Colonic mucosa (tissue), 4 donors: ENCODE measurements at places on chromosomes 5 and 9. TPM values are rescaled to one million over a fixed set of nuclear protein-coding genes. Genes with fewer than 3 reads are reported as not detected.

ADGRD2 gene
- not detected for total RNA-seq

TXN gene
- 498 TPM for total RNA-seq

DNA sequence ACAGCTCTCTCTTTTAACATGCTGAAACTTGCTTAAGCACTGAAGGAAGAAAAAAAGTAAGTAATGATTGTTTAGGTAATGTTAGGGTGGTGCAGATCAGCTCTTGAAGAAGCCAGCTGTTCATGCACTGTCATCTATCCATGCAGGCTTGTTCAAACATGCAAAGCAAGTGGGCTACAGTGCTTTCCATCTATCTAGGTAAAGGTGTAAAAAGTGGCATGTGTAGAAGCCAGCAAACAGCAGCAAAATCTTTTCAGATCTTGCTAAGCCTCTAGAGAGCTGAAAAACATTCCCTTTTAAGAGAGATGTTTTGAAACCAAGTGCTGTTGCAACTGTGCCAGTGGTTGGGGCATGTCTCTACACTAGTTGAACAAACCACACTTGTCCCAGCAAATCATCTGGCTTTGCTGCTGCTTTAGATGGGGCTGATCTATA lies 214.4 kb downstream of the EFNA5 start:
- DNase-seq: no peak

DNA sequence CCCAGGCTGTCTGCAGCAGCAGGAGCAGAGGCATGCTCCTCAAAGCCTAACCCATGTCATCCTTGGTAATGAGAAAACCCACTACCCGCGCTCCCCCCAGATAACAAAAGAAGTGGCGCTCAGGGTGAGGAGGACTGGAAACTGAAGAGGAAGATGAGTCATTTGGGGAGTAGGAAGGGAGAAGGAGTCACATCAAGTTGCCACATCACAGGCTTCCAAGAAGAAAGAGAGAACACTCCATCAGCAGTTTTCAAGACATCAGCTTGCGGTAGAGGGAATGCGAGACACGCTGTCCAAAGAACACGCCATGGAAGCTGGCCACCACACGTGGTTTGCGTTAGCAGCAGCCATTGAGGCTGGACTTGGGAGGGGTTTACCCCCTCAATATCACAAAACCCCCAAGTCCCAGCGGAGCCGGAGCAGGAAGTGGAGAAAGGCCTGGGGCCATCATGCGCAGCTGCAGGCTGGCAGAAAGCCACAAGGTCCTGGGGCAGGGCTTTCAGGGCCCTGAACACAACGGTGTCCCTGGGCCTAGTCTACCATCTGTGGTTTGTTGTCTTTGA lies 41.5 kb downstream of the SH3PXD2B start:
- peak; percentile 63 for DNase-seq

DNA sequence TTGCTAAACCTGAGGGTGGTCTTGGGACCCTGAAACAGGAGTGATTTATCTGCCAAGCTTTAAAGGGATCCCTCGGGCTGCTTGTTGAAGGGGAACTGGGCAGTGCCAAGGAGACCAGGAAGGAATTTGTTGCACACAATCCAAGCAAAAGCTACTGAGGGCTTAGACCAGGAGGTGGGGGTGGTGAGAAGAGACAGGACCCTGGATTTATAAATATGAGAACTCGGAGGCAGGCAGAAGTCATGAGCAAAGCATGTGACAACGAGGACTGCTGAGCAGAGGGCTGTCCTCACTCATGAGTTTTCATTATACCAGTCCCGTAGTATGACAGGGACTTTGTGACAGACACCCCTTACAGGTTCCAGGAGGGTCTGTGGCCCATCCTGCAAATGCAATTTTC lies 237.3 kb downstream of the DRD1 start:
- DNase-seq: no peak

- no peak for DNase-seq
These were observed 33.0 kb upstream of the CTXN3 start for GRCh38 chr5:127615916-127616315.

- DNase-seq: no peak
These were observed 323.8 kb downstream of the PSAT1 start for GRCh38 chr9:78620764-78621163.

DNA sequence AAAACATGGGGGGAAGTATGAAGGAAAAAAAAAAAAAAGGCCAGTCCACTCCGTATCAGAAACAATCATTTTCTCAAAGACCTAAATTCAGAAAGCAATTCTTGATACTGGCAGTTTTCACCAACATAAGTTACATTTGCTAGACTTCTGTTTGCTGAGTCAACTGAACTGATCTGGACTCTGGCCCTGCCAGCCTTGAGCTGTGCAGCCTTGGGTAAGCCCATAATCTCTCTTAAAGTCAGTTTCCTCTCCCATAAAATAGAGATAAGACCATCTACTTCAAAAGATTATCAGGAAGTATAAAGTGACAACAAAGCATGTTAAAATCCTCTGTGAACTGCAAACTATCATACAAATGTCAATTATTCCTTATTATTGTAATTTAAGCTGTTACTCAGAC lies 106.8 kb downstream of the MAPKAP1 start:
- peak; percentile 69 for DNase-seq

DNA sequence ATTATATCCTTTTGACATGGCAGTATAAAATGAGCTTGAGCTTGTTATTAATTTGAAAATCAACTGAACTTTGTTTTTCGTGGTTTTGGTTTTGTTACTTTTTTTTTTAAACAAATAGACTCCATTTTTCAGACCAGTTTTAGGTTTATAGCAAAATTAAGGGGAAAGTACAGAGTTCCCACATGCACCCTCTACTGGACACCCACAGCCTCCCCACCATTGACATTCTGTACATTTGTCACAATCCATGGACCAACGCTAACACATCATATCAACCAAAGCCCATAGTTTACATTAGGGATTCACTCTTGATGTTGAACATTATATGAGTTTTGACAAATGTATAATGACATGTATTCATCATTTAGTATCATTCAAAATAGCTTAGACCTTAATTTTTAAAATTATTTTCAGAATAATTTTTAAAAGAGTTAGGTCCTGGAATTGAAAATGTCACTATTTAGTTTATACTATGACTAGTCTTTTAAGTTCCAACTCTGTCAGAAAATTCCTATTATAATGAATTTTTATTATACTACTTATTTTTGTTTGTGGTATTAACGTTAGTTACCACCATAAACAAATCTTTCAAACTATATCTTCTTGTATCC lies 35.3 kb upstream of the JMY start:
- no peak for DNase-seq

DNA sequence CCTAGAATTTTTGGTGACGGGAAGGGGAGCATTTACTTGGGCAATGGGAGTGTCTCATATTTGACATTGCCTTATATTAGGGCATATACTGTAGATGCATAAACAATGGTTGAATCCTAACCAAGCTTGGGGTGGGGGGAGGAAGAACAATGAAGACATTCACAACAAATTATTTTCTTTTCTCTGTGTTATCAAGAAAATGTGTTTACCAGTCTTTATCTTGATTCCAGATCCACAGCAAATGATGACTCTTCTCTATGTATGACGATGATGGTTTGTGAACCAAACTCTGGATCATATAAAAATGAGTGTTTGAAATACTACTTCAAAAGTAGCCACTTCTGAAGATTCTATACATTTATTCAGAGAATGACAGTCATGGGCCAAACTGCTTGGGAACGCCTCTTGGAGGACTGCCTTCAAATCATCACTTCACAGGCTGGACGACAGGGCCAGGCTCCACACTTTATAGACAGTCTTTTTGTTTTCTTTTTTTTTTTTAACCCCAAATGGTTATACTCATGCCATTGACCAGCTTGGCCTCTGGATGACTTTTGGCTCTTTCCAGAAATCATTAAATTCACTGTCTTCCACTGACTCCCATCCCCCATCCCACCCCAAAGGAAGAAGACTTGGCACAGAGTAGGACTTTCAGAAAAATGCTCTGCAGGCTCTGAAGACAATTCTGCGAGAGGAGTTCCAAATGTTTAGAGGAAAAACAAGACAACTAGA lies 123.8 kb upstream of the LIFR start:
- DNase-seq: no peak

GRCh38 chr9:34187891-34188240 lies 9.0 kb downstream of the UBAP1 start:
- DNase-seq: no peak

DNA sequence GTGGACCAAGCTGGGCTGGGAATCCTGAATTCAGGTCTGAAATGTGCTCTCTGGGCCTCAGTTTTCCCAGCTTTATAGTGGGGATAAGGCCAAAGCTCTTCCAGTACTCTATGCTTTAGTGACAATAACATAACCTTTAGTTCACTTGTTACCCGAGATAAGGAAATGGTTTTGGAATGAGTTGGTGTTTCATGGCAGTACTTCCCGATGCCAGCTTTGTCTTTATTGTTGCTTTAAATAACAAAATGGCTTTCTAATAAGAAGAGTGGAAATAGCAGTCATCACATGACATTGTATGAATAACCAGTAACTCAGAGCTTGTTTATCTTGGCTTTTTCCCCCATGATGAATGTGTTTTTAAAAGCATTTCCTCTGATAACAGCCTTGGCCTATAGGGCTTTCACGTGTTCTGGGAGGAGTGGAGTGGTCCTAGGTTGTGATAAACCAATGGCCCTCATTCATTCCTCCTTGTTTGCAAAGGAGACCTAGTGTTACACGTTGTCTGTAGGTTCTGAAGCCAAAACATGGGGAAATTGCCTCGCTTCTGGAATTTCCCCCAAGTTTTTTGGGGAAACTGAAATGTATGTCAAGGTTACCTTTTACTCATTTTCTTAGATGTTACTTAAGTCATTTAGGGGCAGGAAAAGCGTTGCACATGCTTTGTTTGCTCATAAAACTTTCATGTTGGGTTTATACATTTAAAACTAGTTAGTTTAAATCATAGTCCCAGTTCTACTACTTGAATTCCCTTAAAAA lies 53.7 kb downstream of the ZNF618 start:
- DNase-seq: peak; percentile 3
